Adrenal gland (tissue), 19 donors: ENCODE measurements at places on chromosomes 12 and 14. TPM values are rescaled to one million over a fixed set of nuclear protein-coding genes. Genes with fewer than 3 reads are reported as not detected.

GRCh38 chr12:22993609-22994315 lies 368.8 kb downstream of the ETNK1 start:
- DNase-seq, result no peak

DNA sequence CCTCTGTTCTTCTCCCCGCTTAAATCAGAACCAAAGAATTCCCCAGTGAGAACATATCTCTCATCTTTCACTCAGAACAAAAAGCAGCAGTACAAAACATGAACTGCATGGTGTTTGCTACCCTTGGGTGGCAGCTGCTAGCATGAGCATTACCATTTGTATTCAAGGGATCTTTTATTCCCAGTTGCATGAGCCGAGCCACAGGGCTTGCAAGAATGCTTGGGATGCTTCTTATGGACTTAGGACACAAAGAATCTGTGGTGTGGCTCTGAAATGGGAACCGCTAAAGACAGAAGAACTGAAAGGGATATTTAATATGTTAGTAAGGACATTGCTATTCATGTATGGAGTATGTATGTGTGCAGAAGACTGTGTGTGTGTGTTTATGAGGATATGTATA lies 190.6 kb downstream of the TMX1 start:
- no peak for DNase-seq

The GARIN6 gene
- total RNA-seq, result not detected

- no peak for DNase-seq
These were observed 2.2 kb upstream of the KRT80 start for GRCh38 chr12:52193991-52194390.

The CEP128 gene
- total RNA-seq, result 4.2 TPM

GRCh38 chr14:23300687-23301223 lies 1.9 kb downstream of the PPP1R3E start:
- DNase-seq, result peak; percentile 65

- DNase-seq, result no peak
These were observed 49.6 kb downstream of the TC2N start for GRCh38 chr14:91817566-91818325.

GRCh38 chr12:57996520-57996919 lies 55.2 kb downstream of the ATP23 start:
- no peak for DNase-seq

DNA sequence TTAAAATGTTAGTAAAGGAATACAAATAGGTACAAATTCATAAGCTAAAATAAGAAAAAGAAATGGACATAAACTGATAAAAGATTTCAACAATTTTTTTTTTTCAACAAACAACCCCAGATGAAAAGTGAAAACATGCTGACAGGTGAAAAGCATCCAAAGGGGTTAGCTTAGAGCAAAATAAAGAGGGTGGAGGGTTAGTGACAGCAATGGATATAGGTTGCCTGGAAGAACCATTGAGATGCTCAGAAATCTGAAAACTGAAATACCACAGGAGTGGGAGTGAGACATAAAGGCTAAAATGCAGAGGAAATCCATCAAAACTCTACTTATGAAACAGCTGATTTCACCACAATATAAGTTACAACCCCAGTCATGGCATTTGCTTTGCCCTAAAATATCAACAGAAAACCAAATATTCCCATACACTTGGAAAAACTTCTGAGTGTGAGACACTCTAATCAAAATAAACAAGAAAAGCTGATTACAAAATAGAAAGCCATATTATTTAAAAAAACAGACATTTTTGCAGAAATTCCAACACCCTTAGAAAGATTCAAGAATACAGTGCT lies 136.3 kb upstream of the PLEKHG7 start:
- DNase-seq, result no peak

DNA sequence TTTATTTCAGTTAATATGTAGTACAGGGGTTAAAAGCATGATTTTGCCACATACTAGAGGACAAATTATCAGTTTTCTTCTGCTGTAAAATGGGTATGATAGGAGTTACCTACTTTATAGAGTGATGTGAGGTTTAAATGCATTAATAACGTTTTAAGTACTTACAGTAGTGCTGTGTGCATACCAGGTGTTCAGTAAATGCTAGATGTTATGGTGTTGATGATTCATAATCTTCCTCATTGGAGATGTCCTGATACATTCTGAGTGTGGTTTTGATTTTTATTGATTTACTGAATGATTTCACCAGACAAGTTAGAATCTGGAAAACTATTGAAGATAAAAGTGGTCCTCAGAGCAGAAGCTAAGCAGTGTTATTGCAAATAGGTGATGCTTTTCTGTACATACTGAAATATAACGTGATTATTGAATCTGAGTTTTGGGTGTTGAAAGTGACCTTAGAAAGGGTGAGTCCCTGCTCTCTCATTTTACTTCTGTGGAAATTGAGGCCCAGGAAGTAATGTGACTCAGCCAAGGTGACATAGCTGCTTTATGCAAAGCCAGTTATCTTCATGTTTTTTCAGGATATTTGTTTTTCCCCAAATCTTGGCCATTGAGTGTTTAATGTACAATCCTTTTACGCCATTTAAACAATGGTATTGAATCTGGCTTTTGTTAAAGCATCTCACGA lies 54.7 kb downstream of the VRK1 start:
- DNase-seq, result no peak

DNA sequence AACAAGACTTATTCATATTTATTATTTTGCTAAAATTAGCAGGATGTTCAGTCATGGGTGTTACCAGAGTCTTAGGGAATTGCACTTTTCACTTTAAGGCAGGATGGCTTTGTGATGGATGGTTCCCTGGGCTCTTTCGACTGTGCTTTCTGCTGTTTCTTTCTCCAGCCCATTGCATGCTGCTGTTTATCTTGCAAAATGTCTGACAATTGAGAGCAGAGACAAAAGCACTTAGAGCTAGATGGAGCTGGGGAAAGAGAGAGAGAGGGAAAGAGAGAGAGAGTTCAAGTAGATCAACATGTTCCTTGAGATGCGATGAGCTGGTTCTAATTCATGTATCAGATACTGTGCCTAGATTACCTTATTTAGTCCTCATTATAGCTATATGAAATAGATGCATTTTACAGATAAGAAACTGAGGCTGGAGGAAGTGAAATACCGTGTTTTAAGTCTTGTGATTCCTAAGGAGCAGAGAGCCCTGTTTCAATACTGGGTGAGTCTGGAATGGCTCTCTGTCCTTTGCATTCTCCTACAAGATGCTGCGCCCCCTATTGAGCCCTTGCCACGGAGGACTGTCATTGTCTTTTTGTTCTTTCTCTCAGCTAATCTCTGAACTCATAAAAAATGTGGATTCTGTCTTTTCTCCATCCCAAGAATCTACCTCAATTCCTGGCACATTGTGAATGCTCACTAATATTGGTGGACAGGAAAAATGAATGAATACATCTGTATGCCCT lies 227.9 kb downstream of the ALG10B start:
- no peak for DNase-seq

DNA sequence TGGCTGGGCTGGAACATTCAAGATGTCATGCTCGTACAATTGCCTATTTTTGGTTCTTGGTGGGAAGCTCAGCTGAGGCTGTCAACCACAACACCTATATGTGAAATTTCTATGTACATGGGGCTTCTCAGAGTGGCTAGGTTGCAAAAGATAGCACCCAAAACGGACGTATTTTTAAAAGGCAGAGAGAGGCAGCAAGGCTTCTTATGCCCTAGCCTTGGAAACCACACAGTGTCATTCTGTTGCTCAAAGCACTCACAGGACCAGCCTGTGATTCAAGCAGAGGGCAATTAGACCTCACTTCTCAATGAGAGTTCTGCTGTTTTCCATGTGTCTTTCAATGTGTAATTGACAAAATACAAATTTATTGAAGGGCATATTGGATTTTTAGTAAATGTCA lies 134.0 kb downstream of the GXYLT1 start:
- no peak for DNase-seq

GRCh38 chr14:38544776-38545175 lies 288.9 kb upstream of the CLEC14A start:
- DNase-seq, result no peak

The NDUFB1 gene
- total RNA-seq, result 386 TPM

- DNase-seq, result no peak
These were observed at the start of gene MYBPC1 for GRCh38 chr12:101594700-101595099. MYBPC1 (plus strand) TSS chr12:101594971; CDS start chr12:101595071, 100 bp downstream.

The DHRS1 gene
- 56.8 TPM for total RNA-seq

The KLRC2 gene
- total RNA-seq, result not detected

The SYCP3 gene
- not detected for total RNA-seq

The NPFF gene
- 0.78 TPM for total RNA-seq

The GRIN2B gene
- total RNA-seq, result not detected

- peak; percentile 19 for DNase-seq
These were observed 8.5 kb upstream of the CFL2 start for GRCh38 chr14:34722723-34723545.

GRCh38 chr12:113091506-113091905 lies 35.0 kb downstream of the DTX1 start:
- DNase-seq, result no peak

DNA sequence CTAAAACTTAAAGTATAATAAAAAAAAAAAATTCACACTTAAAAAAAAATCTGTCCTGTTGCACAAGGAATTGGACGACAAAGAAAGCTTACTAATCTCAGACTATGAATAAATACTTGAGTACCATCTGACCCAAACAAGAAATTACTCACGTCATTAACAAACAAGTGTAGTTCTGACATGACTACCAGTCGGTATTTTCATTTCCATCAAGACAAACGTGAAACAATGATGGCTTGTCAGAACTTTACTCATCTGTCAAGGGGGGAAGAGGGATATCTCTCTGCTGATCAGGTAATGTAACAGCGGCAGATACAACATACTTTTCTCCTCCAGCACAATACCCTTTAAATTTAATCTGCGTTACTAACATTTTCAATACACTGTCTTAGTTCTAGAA lies 78.3 kb downstream of the CDK17 start:
- DNase-seq, result no peak

GRCh38 chr12:14803830-14804160 lies 325 bp downstream of the C12orf60 start:
- DNase-seq, result no peak

DNA sequence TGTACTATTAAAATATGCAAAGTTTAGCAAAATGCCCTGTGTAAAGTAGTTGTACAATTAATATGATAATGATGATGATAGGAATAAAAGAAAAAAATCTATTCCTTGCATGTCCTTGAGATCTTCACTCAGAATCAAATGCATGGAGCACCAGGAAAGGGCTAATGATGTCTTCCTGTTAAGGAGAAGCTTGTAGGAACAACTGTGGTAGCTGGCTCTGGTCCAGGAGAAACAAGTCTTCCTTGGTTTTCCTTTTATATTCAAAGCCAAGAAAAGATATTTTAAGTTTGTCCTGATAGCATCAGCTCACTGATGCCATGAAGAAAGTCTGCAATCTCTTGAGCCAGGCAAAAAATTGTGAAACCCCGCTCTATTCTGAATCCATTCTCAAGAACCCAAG lies 138.9 kb downstream of the PIK3C2G start:
- DNase-seq, result no peak

The CD163L1 gene
- total RNA-seq, result 5.8 TPM

The ATL1 gene
- total RNA-seq, result 2.1 TPM

The PUS1 gene
- 10.0 TPM for total RNA-seq

The RASSF9 gene
- total RNA-seq, result 1.5 TPM

The CISTR gene
- total RNA-seq, result not detected

GRCh38 chr14:22845821-22846625 lies 9.6 kb downstream of the MMP14 start:
- DNase-seq, result no peak

The PMCH gene
- not detected for total RNA-seq

- no peak for DNase-seq
These were observed 46.8 kb downstream of the DDX11 start for GRCh38 chr12:31120392-31121008.

GRCh38 chr14:76259029-76259735 lies 107.5 kb downstream of the GPATCH2L start:
- DNase-seq, result no peak

The AMDHD1 gene
- 48.9 TPM for total RNA-seq

DNA sequence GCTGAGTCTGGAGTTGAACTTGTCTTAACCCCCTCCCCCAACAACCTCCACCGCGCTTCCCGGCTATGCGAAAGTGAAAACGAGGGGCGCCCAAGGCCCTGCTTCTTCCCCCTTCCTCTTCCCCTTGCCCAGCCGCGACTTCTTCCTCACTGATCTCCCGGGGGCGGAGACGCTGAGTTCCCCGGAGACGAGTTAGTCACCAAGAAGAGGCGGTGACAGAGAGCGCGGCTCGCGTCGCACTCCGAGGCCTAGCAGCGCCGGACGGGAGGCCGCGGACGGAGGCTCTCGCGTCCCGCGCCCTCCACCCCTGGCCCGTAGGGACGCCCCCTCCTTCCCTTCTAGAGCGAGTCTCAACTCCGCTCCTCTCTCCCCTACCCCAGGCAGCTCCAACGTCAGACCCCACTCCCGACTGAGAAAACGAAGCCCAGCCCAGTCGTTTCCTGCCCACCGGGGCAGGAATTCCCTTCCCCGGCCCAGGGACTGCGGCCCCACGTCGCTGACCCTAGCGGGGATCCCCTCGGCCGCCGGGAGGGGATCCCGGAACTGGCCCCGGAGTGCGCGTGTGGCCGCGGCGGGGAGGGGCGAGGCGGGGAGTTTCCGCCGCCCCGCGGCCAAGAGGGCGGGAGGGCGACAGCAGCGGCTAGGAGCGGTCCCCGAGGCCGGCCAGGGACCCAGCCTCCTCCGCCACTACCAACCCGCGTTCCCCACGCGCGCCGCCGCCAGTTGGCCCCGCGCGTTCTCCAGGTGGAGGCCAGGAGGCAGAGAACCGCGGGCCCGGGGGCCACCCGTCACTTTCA lies 1.4 kb downstream of the BAZ1A start:
- peak; percentile 92 for DNase-seq

DNA sequence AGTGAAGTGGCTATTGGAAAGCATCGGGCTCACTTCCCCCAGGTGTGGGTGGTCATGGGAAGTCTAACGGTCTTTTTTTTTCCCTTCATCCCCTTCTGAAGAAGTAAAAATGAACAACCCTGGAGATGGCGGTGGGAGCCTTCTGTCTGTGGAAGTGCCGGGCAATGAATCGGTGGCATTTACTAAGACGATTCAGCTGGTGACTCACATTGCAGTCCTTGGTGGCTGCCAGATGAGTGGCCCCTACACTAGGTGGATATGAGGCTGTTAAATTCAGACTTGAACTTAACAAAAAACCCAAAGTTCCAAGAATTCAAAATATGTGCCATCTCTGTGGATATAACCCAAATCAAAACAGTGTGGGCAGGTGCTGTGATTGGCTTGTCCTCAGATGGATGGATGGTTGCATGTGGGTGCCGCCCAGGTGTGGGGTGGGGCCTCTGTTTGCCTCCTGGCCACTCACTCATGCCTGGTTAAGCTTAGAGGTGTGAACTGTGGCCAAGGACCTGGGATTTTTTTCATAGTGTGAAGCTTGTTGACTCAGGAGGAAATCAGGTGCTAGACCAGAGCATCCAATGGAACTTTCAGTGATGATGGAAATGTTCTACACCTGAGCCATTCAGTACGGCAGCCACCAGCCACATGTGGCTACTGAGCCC lies 176.7 kb upstream of the NOS1 start:
- peak; percentile 40 for DNase-seq

DNA sequence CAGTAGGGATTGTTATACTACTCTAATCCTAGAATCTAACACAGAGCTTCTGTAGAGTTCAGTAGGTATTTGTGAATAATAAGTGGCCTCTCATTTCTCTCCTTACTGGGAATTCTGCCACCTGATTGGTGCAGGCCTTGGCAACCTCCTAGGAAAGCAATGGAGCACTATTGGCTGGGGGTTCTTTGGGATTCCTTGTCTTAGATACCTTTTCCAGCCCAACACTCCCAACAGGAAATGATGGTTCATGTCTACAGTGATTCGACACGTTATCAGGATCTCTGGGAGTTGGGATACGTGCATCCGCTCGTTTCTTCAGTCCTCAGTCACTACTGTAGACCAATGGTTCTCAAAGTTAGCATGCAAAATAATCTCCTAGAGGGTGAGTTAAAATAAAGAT lies 67.4 kb downstream of the ELK3 start:
- no peak for DNase-seq

GRCh38 chr12:132597333-132598316 lies 12.8 kb downstream of the LRCOL1 start:
- no peak for DNase-seq
